Stimulated activated CD8-positive, alpha-beta memory T cell treated with anti-CD3 and anti-CD28 coated beads, Interleukin-4, amount 100 ng/mL, for 4 hours (primary cell): ENCODE measurements at places on chromosomes 2 and 18.

DNA sequence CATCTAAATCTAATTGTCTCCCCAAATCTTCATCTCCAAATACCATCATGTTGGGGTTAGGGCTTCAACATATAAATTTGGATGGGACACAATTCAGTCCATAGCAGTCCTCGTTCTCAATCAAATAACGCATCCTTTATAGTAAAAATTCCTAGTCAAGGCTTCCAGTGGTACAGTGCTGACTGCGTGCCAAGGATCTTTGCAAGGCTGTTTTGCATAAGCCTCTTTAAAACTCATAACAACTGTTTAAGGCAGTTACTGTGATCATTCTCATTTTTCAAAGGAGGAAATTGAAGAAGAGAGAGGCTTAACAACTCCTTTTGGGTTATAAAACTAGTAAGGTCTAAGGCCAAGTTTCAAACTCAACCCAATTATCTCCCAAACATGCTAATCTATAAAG is 666.9 kb downstream of the NYAP2 start:
- no peak for DNase-seq

- DNase-seq: no peak
These were observed 65.5 kb upstream of the PMAIP1 start for GRCh38 chr18:59834267-59834666.

DNA sequence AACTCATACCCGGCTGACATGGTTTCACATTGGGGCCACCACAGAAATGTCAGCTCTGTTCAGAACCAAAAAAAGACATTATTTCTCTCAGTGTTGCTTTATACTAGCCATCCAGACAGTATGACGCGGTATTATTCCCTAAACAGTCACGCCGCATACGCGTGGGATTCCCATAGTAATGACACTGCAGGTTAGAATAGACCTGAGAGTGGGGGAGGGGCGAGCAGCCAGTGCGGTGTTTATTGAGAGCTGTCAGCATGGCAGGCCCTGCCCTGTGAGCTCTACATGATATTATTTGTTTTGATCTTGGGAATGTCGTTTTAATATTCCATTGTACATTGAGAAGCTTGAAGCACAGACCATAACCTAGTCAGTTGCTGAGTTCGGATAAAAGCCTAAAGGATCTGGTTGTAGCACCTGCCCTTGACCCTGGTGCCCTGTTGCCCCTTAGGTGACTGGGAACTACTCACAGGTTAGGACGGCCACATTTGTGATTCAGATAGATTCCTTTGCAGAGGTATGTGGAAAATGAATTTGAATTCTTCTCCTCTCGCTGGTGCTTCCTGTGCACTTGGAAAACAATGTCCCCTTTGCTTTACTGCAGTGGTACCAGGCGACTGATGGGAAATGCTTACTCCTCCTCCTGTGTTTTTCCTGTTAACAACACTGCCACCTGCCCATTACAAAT is 150.1 kb downstream of the ARHGAP28 start:
- DNase-seq: no peak

DNA sequence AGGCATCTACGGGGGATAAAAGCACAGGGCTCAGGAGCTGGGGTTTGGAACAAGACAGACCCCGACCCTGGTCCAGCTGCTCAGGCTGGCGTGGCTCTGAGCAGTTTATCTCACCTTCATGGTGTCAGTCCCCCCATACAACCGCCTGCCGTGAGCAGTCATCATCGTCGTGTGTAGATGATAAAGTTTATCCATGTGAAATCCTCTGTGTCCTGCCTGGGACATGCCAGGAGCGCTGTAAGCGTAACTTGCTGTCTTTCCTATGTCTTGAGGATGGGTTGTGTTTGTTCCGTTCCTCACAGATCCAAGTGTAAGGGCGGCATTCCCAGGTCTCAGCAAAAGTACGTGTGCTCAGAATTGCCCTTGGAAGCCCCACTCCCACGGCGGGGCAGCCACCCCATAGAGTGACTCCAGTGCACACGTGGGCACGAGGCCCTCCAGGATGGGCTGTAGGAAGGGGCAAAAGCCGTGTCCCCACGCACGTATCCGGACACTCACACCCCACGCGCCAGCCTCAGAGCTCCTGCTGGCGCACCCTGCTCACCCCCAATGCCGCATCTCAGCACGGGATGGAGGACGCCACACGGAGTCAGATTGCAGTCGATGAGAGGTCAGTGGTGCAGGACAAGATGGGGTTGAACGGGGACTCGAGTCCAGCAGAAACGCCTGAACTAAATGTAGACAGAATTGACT is 50.9 kb downstream of the ADI1 start:
- DNase-seq: no peak

DNA sequence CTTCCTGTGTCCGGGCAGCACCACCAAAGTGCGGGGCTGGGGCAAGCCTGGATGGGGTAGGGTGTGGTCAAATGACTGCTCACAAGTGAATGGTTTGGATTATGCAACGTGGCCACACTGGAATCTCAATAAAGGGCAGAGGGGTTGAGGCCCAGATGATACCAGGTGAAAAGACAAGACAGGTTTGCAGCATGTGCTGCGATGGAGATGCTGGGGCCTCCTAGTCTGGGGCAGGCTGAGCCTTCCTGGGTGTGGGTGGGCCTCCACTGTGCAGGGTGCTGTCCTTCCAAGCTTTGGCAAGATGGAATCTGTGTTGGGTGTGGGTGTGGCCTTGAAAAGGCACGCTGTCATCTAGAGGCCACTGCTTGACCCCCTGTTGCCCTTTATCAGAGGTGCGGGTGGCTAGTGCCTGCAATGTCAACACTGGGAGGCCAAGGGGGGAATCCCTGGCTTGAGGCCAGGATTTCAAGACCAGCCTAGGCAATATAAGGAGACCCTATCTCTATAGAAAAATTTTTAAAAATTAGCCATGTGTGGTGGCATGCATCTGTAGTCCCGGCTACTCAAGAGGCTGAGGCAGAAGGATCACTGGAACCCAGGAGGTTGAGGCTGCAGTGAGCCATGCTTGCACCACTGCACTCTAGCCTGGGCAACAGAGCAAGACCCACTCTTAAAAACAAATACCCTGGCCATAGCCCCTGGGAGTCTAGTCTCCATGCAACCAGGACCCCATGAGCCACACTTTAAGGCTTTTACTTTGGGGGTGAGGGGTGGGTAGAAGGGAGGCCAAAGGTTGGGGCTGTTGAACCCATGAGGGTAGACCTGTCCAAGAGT is 13.8 kb downstream of the RRM2 start:
- no peak for DNase-seq

- no peak for DNase-seq
These were observed 22.2 kb upstream of the NAB1 start for GRCh38 chr2:190626641-190627210.

- DNase-seq: no peak
These were observed 363.1 kb downstream of the LRP1B start for GRCh38 chr2:141767691-141768090.

DNA sequence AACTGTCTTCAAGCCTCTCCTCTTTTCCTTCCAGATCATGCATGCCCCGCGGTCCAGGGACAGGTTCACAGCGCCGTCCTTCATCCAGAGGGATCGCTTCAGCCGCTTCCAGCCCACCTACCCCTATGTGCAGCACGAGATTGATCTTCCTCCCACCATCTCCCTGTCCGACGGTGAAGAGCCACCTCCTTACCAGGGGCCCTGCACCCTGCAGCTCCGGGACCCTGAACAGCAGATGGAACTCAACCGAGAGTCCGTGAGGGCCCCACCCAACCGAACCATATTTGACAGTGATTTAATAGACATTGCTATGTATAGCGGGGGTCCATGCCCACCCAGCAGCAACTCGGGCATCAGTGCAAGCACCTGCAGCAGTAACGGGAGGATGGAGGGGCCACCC is 81.3 kb downstream of the FAM210A start:
- no peak for DNase-seq

- no peak for DNase-seq
These were observed 33.8 kb downstream of the SMIM21 start for GRCh38 chr18:75393721-75394120.

DNA sequence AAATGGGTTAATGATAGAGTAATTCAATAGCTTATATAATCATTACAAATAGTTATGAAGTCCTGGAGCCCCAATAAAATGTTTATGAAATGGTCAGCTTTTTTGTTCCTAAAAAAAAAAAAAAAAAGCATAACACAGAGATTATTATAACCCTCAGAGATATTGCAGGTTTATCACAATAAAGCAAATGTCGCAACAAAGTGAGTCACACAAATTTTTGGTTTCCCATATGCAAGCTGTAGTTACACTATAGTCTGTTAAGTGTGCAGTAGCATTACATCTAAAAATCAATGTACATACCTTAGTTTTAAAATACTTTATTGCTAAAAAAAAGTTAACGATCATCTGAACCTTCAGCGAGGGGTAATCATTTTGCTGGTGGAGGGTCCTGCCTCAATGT is 20.0 kb downstream of the WDFY1 start:
- DNase-seq: no peak

GRCh38 chr2:238441262-238442114 is 14.8 kb downstream of the ASB1 start:
- no peak for DNase-seq

GRCh38 chr2:10777842-10778723 is 34.5 kb downstream of the PDIA6 start:
- DNase-seq: no peak

DNA sequence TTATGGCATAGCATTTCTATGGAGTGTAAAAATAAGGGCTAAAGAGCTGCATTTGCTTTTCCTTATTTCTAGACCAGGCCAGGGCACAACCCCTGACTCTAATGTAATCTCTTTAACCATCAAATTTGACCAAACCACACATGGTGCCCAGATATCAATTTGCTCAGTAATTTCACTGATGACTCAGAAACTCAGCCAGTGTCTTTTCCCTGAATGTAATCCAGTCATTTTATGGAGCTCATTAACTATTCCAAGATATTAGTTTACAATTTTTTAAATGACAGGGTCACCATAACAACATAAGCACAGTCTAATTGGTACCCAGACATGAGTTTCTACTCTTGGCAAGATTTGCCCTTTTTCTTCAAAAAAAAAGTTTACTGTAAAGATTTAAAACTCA is 270.8 kb upstream of the AGAP1 start:
- DNase-seq: no peak

- DNase-seq: no peak
These were observed 95.9 kb downstream of the CRIM1 start for GRCh38 chr2:36451512-36451911.

DNA sequence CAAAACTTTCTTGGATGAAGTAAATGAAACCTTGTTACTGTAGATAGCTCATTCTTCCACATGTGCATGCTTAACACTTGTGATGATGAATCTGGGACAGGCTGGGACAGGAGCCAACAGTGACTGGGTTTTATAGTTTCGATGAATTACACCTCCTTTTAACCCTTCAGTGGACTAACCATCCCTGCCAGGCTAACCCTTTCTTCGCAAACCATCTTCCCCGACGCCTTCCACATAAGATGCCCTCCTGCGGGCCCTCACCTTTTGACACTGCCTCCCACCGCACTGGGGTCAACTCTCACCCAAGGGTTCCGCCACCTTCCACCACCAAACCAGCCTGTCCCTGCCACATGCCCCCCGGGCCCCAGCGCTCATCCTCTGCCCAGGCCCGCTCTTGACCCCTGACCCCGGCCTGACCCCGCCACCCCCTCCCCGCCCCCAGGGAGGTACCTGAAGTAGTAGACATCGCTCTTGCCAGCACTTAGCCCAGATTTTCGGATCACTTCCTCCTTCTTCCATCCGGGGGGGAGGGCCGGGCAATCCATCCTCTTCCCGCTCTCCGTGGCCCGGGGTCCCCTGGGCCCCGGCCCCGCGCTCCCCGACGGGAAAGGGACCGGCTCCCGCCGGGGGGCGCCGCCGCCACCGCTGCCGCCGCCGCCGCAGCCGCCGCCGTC is 764 bp downstream of the MBD2 start:
- DNase-seq: no peak

DNA sequence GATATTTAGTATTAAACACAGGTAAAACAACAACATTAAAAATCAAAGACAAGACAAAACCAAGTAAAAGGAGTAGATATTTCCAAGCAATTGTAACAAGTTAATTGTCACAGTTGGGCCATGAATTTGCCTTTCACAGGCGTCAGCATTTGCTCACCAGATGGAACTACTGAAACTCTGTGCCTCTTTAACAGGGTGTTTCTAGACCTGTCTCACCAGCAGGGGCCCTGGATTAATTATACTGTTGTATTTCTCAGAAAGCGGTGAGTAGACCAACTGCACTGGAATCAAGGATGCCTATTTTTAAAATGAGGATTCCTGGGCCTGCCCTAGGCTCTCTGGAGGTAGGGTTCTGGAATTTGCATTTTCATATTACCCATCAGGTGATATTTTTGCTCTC is 92.6 kb downstream of the UPP2 start:
- DNase-seq: no peak

DNA sequence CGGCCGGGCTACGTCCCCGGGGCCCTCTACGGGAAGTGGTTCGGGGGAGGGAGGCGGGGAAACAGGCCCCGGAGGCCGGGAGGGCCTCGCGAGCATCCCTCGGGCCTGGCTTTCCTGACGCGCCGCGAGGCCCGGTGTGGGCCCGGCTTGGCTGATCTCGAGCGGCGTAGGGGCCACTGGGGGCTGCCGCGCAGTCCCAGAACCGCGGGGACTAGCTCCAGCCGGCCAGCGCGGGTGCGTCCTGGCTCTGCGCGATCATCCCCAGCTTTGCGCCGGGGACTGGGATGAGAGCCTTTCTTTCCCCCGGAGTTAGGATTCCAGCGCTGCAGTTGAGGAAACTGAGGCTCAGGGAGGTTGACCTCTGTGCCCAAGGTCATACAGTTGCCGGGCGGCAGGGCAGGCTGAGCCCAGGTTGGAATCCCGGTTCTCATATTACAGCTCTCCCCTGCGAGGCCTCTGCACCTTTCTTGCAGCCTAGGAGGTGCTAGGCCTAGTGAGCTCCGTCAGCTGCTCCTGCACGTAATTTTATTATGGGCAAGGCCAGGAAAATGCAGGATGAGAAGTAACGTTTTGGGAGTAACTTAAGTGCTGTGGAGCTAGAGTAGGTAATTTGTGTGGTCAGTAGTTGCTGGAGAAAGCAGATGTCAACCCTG is 501 bp downstream of the LPIN1 start:
- DNase-seq: no peak

- no peak for DNase-seq
These were observed 1.6 kb upstream of the KLF7 start for GRCh38 chr2:207167099-207167923.

GRCh38 chr2:46097714-46098480 is 199.3 kb upstream of the EPAS1 start:
- no peak for DNase-seq

- no peak for DNase-seq
These were observed 6.3 kb upstream of the KCNK3 start for GRCh38 chr2:26685989-26686839.

- DNase-seq: no peak
These were observed 733.4 kb upstream of the CDH7 start for GRCh38 chr18:65017372-65017760.

- DNase-seq: no peak
These were observed 107.6 kb upstream of the CYRIA start for GRCh38 chr2:16773080-16773713.

GRCh38 chr2:217890445-217890844 is 112.3 kb downstream of the TNS1 start:
- no peak for DNase-seq
